Fibroblast of skin of left biceps (primary cell): ENCODE measurements at places on chromosomes 2 and 18.

DNA sequence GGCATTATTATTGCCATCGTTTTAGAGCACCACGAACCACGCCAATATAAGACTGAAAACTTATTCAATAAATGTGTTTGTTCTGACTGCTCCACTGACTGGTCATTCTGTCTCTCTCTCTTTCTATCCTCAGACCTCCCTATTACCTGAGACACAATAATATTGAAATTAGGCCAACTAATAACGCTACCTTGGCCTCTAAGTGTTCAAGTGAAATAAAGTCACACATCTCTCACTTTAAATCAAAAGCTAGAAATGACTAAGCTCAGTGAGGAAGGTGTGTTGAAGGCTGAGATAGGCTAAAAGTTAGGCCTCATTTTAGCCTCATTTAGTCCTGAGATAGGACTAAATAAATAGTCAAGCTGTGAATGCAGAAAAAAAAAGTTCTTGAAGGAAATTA lies 38.8 kb downstream of the G6PC2 start:
- no peak for DNase-seq

- no peak for DNase-seq
These were observed 1519.9 kb upstream of the ACVR2A start for GRCh38 chr2:146324951-146325350.

- no peak for DNase-seq
These were observed 516.9 kb downstream of the ARHGAP15 start for GRCh38 chr2:143645921-143646645.

GRCh38 chr2:86027922-86028765 lies 77.5 kb downstream of the POLR1A start:
- DNase-seq = no peak

GRCh38 chr2:33262097-33262496 lies 214.4 kb upstream of the RASGRP3 start:
- no peak for DNase-seq

DNA sequence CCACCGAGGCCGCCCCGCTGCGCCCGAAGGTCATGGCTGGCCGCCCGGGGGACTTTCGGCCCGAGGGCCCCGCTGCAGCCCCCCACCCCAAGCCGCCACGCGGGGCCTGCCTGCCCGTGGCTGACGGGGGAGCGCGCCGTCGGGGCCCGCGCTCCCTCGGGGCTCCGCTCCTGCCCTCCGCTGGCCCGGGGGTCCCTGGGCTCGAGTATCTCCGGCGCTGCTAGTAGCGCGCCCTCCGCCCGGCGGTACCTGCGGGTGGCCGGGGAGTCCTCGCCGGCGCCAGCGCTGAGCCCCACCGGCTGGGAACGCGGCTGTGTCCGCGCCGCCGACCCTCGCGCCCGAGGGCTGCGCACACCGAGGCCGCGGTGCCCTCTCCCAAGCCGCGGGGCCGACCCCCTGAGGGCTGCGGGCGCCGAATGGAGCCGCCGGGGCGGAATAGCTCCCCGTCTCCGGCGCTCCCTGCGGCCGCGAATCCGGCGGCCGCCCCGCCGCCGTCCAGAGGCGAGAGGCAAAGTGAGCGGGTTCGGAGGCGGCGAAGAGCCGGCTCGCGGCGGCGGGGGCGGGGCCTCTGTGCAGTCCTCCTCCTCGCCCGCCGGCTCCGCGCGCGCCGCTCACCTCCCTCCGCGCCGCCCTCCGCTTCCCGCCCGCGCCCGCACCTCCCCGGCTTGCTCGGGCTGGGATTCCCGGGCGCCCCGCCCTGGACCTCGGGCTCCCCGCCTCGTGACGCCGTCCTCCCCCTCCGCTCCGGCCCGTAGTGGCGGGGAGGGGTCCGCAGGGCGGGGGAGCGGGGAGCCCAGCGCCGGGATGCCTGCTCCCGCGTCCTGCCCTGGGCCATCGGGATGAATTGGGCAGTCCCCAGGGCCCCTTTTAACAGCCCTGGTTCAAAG lies at the start of gene KCNG3:
TSS of gene KCNG3 (minus strand) at position 515 of the 887 bp plus-strand sequence. CDS start at position 34, 481 bp downstream.
- DNase-seq = no peak

DNA sequence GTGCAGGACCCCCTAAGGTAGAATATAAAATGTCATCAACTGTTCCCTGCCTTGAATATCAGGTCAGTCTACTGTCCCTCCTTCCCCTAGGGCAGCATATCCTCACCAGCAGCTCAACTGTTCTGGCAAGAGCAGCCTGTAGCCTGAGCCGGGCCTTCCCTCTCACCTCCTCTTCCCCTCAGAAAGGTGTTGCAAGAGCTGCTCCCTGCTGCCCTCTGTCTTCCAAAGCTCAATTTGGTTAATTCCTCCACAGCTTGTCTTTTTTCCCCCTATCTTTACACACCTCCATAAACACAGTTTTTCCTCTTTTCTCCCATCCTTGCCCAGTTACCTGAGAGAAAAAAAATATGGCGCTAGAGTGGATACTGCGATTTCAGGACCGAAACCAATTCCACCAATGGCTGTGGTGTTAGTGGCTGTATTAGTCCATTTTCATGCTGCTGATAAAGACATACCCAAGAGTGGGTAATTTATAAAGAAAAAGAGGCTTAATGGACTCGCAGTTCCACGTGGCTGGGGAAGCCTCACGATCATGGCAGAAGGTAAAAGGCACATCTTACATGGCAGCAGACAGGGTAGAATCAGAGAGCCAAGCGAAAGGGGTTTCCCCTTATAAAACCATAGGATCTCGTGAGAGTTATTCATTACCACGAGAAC lies 184.7 kb downstream of the MREG start:
- no peak for DNase-seq

DNA sequence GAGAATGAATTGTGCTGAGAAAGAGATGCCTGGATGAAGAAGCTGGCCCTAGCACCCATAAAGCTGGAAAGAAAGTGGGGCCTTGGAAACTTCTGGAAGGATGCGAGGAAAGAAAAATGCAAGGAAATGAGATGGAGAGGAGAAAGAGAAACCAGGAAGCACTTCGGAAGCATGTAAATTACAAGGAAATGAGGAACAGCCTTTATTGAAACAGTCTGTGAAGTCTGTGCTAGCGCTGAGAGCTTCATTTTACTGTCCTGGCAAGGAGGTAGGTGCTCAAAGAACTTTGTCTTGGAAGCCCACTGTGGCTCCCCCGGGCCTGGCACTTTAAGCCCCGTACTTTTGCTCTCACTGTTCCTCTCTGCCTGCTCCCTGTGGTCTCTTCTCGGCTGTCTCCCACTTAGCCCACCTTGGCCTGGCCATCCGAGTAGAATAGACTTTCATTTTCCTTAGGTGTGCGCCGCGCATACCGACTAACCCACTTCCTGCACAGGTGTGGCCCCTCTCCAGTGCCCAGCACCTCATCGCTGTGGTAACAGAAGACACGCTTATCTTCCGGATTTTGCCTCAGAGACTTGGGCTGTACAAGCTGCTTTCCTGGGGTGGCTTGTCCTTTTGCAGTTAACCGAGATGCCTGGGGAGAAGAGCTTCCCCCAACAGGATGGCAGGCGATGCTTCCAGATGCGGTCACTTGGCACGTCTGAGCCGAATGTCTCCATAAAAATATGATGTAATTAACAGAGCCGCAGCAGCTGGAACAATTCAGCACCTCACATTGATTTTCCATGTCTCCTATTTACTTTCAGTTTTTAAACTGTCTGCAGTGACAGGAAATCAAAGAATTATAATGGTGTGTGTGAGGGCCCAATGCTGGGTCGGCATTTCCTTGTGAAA lies 199.6 kb downstream of the HRH4 start:
- no peak for DNase-seq

DNA sequence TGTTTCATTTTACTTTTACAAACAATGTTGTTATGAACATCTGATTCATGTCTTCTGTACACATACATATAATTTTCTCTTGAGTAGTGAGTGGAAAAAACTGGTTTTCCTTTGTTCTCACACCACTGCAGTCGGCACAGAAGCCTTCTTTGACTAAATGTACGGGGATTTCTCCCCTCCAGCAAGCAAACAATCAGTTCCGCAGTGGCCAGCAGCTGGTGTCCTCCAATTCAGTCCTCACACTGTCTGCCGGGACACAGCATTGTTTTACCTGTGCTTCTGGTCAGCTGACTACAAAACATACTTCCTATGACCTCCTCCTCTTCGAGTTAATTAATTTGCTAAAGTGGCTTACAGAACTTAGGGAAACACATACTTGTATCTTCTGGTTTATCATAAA lies 202.8 kb downstream of the WDR7 start:
- DNase-seq = no peak

DNA sequence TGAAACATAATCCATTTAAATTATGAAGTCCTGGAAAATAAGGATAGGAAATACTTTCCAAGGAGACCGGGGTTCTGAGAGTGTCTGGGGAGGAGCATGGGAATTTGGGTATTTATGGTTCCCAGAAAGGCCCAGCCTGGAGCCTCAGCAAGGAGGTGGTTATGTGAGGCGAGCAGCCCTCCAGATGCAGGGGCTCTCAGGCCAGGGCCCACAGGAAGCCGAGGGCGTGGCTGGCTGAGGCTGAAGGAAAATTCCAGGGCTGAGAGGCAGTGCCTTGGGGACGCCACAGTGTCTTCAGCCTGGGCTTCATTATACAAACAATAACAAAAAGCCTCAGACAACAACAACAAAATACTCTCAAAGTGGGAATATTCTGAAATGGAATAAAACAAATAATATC lies 86.9 kb upstream of the SERPINE2 start:
- DNase-seq = no peak

DNA sequence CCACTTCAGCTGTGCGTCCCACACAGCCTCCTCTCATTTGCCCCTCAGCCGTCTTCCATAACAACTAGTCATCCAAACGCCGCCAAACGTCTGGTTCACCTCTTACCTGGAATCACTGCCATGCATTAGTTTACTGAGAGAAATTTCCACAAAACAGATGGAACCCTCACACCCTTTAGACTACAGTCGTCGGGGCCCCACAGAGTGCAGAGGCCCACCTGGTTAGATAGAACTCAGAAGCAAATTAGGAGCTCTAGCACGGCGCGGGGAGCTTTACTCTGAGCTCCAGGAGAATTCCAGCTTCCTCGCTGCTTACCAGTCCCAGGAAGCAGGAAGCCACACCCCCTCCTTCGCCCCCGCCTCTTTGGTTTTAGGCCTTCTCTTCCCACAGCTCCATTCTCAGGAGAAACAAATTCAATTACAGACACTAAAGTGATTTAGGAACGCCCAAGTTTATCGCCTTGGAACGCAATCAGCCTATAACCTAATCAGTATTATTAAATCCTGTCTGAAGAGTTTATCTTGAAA lies 9.4 kb downstream of the RNU2-63P start:
- DNase-seq = no peak

DNA sequence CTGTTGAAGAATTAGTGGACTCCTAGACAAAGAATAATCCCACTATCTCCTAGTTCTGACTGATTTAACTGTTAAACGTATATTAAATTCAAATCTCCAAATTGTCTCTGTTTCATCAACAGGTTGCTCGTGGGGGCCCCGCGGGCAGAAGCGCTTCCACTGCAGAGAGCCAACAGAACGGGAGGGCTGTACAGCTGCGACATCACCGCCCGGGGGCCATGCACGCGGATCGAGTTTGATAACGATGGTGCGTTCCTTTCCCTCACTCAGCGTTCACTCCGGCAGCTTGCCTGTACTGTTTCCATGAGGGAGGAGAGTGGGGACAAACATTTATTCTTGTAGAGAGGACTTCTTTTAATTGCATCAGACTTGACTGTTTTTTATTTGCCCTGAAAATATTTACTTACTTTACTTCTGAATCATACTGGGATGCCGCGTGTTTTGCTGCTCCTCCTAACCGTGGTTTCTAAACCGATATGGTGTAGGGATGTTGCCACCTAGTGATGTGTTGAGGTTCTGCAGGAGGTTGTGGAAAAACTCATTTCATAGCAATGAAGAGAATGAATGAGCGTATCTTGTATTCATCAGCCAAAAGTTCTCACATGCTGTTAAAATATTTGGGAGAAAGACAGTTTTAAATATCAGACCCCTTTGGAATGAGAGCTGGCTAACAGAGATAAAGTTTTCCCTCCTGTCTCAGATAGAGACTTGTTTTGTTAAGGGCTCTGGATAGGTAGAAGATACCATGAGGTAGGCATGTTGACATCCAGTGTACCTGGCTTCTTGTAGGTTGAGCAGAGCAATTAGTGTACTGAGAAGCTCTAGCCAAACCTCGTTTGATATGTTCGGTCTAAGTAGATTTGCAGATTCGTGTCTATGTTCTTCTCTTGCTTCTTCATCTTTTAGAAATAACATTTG lies 38.3 kb downstream of the ITGA6 start:
- DNase-seq = peak; percentile 61

- no peak for DNase-seq
These were observed 45.3 kb upstream of the RFX8 start for GRCh38 chr2:101520246-101520645.

DNA sequence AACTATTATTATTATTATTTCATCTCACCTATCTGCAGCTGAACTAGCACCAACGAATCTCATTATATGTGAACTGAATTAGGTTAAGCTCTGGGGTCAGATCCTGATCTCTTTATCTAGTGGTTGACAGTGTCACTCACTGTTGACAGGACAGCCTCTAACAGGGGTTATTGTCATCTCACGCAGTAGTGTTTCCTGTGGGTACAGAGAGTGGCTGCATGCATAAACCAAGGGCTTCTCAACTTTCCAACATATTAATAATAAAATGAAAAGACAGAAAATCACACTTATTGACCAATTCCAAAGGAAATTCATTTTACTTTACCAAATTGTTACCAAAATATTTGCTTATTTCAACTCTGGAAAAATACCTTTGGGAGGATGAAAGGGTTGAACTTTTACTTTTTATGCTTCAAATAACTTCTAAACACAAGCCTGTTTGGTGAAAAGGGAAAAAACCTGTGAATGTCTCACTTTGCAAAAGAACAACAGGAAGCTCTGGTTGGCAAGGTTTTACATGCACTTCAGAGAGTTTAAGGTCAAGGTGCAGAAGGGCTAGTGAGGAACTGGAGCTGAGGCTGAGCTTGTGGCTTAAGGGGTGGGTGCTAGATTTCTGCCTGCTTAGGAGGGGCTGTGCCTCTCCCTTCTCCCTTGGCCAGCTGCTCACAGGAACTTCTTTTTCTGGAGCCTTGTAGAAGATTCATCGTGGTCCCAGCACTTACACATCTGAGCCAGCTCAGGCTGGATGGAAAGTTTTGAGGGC lies 72.6 kb downstream of the CTAGE1 start:
- DNase-seq = no peak

DNA sequence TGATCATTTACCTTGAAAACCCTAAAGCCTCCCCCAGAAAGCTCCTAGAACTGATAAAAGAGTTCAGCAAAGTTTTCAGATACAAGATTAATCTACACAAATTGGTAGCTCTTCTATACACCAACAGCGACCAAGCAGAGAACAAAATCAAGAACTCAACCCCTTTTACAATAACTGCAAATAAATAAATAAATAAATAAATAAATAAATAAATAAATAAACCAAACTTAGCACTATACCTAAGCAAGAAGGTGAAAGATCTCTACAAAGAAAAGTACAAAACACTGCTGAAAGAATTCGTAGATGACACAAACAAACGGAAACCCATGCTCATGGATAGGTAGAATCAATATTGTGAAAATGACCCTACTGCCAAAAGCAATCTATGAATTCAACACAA lies 182.0 kb upstream of the RND3 start:
- DNase-seq = no peak
